ENCODE measurements at places on chromosomes 5 and 9.

- no peak for DNase-seq
These were observed 95.7 kb downstream of the NFIB start for GRCh38 chr9:14218253-14218652.

- no peak for DNase-seq
These were observed 66.0 kb upstream of the RNF130 start for GRCh38 chr5:180137401-180138213.

GRCh38 chr5:109242518-109242917 is 167.3 kb downstream of the PJA2 start:
- no peak for DNase-seq

GRCh38 chr5:1227667-1228066 is 2.5 kb downstream of the SLC6A18 start:
- DNase-seq, result peak; percentile 34

DNA sequence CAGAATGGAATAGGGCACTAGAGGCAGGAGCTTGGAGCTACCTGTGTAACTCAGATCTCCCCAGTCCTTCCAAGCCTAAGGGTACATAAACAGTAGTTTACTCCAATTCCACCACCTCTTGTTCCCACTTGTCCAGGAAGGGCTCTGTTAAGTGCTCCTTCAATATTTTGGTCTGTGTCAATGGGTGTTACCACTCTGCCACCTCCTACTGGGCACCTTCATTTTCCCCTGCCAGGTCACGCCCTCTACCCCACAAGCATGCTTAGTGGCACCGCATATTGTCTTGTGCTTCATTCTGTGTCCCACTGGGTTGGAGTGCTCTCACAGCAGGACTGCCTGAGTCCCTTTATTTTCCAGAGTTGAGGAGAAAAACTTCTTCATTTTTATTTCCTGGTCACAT is 459.8 kb downstream of the ARHGEF28 start:
- DNase-seq, result no peak

GRCh38 chr9:13266167-13266566 is 13.3 kb downstream of the MPDZ start:
- DNase-seq, result no peak

- no peak for DNase-seq
These were observed 2.5 kb downstream of the SEMA5A start for GRCh38 chr5:9543311-9543920.

DNA sequence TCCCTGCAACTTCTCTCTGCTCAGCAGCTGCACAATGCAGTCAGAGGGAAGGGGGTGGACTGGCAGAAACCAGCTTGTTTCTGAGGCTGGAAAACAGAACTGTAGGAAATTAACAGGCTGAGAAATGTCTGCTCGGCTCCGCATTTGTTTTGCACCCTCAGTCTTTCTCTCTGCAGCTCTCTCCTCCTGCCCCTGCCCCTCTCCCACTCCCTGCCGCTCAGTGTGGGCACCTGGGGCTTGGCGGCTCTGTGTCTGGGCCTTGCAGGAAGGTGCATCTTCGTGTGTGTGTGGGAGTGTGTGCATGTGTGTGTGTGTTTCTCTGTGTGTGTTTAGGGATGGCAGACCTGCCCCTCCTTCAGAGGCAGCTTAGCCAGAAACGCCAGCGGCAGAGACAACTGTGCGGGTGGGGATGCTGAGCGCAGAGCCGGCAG is 53.0 kb downstream of the PCDH1 start:
- no peak for DNase-seq

GRCh38 chr9:5274770-5275169 is 29.7 kb downstream of the RLN2 start:
- DNase-seq, result no peak

DNA sequence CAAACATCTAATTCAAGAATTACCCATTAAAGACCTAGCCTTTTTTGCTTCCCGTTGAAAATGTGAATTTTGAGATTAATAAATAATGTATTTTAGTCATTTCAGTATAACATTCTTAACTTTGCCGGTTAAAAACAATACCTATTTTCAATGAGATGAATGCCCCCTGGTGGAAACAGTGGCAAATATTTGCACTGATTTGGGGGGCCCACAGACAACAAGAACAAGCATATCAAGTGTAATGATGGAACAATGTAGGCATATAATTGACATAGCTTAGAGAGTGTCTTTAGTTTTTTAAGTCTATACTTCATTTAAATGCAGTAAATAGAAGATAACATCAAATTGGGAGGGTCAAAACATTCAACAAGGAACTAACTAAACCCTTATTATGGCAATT is 111.9 kb downstream of the NTRK2 start:
- DNase-seq, result peak; percentile 28

GRCh38 chr5:39518516-39518915 is 93.7 kb upstream of the DAB2 start:
- DNase-seq, result no peak

- no peak for DNase-seq
These were observed 115.3 kb upstream of the BNC2 start for GRCh38 chr9:16985559-16986348.

DNA sequence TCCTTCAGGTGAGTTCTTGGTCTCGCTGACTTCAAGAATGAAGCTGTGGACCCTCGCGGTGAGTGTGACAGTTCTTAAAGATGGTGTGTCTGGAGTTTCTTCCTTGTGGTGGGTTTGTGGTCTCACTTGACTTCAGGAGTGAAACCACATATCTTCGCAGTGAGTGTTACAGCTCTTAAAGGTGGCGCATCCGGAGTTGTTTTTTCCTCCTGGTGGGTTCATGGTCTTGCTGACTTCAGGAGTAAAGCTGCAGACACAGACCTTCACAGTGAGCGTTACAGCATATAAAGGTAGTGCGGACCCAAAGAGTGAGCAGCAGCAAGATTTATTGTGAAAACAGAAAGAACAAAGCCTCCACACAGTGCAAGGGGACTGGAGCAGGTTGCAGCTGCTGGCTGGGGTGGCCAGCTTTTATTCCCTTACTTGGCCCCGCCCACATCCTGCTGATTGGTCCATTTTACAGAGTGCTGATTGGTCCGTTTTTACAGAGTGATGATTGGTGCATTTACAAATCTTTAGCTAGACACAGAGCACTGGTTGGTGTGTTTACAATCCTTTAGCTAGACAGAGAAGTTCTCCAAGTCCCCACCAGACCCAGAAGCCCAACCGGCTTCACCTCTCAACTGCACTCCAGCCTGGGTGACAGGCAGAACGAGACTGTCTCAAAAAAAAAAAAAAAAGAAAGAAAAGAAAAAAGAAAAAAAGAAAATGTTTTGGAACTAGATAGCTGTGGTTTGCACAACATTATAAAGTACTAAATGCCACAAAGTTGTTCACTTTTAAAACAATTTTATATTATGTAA is 9.1 kb upstream of the ERMP1 start:
- DNase-seq, result no peak

DNA sequence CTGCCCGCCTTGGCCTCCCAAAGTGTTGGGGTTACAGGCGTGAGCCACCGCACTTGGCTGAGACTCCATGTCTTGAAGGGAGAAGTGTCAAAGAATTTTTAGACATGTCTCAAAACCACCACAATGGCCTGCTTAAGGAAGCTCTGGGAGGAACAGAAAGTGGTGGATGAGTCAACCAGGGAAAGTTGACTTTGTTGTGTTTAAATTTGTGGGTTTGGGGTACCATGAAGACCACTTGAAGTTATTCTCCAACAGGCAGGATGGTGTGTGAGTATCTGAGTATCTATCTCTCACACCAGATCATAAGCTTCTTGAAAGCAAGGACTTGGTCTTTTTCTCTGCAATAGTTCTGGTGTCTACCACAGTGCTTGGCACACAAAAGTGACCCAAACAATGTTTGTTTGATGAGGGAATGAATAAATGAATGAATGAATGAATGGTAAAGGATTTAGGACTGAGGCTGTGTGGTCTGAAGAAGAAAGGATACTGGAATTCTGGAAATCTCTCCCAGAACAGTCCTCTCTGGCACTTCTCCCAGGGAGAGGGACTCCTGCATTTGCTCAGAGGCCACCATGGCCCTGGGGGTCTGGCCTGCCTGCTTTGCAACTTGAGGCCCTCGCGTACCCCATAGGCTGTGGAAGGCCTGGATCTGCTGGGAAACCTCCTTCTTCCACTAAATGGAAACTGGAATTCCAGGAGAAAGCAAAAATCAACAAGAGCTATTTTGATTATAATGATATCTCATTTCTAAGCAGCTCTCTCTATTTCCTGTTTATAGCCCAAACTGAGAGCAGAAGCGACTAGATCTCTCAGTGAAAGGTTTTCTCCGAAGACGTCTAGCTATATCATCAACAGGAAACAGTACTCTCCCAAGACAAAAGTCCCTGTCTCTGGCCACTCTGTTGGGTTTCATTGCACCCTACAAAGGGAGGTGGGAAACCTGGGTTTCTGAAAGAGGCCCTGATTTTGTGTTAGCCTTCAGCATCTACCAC is 187.9 kb downstream of the PALM2AKAP2 start:
- no peak for DNase-seq

DNA sequence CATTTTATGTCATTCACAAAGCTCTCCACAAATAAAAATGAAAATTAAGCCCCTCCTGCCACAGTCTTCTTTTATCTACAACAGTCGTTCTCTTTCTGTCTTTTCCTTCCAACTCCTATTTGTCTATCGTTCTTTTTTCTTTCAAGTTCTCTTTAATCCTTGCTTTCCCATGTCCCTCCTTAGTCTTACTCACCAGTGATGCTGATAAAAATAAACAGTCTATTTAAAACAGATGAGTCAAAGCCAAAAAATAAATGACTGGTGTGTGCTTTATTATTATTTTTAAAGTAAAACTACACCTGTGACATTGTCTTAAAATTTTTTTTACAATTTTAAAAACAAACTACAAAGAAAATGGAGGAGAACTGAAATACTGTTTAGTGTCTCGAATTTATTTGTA is 137.1 kb upstream of the TMEM161B start:
- DNase-seq, result no peak

- DNase-seq, result peak; percentile 72
These were observed 171.2 kb downstream of the CWC27 start for GRCh38 chr5:64939772-64940510.

- no peak for DNase-seq
These were observed 62.3 kb upstream of the ZFR start for GRCh38 chr5:32506799-32507198.

DNA sequence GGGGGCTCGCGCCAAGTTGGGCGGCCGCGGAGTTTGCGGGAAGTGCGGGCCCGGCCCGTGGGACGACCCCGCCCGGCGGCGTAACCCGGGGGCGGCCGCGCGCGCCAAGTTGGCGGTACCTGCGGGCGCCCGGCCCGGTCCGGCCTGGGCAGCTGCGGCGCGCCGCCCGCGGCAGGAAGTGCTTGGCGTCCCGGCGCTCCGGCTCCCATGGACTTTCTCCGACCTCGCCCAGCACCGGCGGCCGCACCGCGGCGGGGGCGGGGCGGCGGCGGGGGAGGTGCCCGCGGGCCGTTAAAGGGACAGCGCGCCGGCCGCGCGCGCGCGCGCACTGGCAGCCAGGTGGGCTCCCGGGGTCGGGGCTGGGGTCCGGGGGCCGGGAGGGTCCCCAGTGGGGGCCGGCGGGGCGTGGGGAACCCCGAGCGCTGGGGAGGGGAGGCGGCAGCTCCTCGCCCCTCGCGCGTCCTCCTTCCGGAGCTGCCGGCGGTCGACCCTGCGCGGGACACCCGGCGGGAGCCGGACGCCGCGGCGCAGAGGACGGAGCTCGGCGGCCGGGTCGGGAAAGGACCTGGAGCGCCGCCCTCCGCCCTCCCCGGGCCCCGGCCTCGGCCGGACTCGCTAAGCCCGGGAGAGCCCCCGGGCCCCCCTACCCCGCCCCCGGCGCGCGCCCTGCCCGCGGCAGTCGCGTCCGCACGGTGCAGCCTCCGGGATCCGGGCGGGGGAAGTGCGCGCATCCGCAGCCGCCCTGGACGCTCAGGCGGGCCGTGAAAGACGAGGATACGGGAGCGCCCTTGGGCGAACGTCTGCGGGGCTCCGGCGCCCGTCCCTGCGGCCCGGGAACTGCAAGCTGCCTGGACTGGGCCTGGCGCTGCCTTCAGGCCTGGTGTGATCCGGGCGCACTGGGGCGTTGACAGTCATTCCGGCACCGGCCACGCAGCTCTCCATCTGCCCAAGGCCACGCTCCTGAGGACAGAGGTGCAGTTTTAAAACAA is at the start of gene NACC2:
Gene NACC2 (minus strand): TSS at position 220 of the 989 bp plus-strand sequence. CDS start 44,768 bp downstream, outside the sequence.
- peak; percentile 73 for DNase-seq

DNA sequence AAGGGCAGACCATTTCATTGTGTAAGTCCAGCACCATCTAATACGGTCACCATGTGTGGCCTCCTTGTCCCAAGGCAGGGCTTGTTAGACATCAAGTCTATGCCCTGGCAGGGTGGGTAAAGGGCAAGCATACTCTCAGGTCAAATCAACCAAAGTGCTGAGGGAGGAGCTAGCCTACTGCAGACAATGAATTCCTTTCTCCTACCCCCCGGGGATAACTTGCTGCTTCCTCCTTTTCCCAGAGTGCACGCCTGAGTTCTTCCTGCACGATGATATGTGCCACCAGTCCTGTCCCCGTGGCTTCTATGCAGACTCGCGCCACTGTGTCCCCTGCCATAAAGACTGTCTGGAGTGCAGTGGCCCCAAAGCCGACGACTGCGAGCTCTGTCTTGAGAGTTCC is 71.4 kb downstream of the RFK start:
- no peak for DNase-seq

DNA sequence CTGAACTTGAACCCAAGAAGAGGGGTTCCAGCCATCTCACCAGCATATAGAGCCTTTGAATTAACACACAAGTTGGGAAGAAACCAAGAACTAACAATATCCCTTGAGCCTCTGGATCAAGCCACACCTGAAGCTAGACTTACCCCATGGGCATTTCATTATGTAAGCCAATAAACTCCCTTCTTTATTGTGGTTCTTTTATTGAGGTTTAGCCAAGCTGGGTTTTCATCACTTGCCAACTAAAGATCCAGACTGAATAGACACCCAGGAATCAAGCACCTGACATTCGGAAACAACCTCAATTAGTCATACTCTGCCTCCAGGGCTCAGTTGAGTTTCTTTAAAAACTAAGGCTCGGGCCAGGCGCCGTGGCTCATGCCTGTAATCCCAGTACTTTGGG is 226.7 kb downstream of the AGTPBP1 start:
- DNase-seq, result no peak

- DNase-seq, result no peak
These were observed 101.7 kb downstream of the FBXL17 start for GRCh38 chr5:108280248-108280647.

GRCh38 chr9:126617003-126617822 is 3.5 kb downstream of the LMX1B start:
- DNase-seq, result no peak

DNA sequence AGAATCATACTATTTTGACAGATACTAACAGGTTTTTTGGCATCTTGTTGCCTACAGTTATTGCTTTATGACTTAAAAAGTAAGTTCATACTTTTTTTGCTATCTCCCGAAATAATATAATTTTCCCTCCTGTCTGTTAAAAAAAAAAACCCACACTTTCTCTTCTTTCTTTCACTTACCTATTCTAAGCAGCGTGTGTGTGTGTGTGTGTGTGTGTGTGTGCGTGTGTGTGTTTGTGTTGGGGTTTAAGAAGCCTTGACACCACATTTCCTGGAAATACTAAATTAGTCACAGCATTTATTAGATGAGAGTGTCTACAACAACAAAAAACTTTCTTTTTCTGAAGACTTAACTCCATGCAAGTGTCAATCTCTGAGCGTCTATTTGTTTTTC is 12.4 kb downstream of the TNFAIP8 start:
- DNase-seq, result no peak

DNA sequence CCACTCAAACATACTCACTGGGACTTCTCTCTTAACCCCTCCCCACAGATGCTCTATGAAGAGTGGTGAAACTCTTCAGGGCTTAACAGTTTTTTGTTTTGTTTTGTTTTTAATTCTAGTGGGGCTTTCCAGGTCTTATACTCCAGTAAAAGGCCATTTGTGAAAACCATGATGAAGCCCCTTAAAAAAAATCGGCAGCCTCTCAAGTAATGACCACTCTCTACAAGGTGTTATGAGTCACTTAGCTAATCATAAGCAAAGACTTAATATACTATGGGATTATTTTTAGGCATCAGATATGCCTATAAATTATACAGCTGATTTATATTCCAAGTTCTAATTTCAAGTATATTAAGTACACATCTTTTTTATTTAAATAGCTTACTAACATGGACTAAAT is 607.9 kb downstream of the RAB3C start:
- no peak for DNase-seq
